T follicular helper cell (primary cell): ENCODE measurements at places on chromosomes 4 and X.

GRCh38 chrX:136041254-136041812 is 56.1 kb downstream of the SLC9A6 start:
- no peak for DNase-seq

DNA sequence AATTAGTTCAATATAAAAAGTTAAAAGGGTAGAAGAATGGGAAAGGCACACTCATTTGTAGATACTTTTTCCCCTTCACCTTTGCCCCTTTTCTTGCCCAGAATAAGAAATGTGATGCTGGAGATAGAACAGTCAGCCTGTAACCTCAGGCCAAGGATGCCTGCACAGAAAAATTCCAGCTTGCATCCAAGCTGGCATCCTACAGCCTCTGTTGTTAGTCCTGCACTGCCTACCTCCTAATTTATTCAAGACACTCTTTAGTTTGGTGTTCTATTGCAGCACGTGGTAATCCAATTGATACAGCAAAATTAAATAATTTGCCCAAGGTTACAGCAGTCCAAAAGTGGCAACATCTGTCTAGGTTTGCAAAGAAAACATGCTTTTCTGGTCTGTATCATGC is 9.7 kb upstream of the USO1 start:
- no peak for DNase-seq

DNA sequence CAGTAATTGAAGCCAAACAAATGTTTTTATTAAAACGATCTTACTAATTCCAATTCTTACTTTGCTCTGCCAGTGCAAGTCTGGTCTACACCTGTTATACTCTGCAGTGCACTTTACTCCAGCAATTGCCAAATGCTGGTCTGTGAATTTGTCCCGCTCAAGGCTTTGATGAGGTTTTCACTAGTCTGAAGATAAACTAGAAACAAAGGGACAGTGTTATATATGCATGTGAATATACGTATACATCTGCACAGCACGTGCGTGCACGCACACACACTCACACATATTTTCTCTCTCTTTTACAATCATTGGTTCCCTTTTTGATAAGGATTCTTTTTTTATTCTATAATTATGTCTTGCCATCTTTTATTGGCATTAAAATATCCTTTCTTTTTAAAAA is 88.5 kb upstream of the LCORL start:
- DNase-seq, result no peak

DNA sequence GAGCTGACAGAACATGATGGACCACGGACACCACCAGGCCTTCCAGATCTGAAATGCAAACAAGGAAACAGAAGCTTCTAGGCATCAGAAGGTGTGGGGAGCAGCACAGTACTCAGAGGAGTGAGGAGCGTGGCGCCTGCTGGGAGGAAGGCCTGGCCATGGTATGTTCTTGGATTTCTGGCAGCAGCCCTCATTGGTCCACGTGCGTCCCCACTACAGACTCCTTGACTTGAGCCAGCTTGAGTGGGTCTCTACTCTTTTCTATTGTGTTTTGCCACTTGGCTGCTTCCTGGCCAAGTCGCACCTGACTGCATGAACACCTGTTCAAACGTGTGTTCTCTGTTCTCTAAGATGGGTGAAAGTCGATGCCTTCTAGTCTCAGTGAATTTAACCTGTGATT is 18.0 kb downstream of the ZNF275 start:
- DNase-seq, result no peak

DNA sequence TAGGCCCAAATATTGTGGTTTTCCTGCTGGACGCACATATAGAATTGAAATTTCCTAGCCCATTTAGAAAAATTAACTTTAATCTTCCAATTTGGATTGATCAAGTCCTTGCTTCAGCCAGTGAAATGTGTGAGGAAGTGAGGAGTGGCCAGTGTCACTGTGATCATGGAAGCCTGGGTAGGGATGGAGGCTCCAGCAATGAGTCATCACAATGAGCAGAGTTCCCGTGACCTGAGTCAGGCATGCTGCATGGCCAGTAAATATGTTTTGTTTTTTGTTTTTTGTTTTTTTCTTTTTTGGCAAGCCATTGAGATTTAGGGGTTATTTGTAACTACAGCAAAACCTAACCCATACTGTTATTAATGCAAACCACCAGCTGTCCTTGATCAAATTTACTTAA is 52.1 kb downstream of the IDS start:
- DNase-seq, result no peak

- DNase-seq, result no peak
Measured at GRCh38 chrX:821327-822107, 190.9 kb downstream of the SHOX start.

DNA sequence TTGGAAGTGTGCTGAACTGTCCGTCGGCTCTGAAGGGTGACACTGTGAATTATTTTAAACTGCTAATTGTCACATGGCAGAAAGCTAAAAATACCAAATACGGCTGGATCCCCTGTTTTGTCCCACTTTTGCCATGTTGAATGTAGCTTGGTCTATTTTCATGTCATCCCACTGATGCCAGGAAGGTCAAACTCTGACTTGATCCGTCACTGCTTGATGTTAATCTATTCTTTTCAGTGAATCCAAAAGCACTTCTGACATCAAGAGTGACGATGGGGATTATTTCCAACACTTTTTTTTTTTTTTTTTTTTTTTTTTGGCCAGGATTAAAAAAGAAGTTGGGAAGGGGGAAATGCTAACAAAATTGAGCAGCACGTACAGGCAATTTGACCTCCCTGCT is 734.6 kb upstream of the TENM3 start:
- no peak for DNase-seq

DNA sequence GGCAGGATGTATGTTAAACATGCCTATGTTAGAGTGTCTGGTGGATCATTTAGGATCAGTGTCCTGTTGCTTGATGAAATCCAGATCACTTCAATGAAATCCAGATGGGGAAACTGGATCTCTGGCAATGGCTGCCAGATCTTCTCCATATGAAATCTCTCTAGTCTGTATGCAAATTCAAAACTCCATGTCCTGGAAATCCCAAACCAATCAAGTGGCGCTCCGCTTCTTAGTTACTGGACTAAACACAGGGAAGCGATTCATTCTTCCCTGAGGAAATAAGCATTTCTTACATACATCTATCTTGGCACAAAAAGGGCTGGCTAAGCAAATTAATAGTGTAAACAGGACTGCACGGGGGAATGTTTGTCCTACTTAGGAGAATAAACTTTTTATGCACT is 94.9 kb downstream of the HDAC8 start:
- no peak for DNase-seq
